Activated CD4-positive, alpha-beta memory T cell treated with anti-CD3 and anti-CD28 coated beads for 36 hours (primary cell): ENCODE measurements at places on chromosomes 1 and 21.

DNA sequence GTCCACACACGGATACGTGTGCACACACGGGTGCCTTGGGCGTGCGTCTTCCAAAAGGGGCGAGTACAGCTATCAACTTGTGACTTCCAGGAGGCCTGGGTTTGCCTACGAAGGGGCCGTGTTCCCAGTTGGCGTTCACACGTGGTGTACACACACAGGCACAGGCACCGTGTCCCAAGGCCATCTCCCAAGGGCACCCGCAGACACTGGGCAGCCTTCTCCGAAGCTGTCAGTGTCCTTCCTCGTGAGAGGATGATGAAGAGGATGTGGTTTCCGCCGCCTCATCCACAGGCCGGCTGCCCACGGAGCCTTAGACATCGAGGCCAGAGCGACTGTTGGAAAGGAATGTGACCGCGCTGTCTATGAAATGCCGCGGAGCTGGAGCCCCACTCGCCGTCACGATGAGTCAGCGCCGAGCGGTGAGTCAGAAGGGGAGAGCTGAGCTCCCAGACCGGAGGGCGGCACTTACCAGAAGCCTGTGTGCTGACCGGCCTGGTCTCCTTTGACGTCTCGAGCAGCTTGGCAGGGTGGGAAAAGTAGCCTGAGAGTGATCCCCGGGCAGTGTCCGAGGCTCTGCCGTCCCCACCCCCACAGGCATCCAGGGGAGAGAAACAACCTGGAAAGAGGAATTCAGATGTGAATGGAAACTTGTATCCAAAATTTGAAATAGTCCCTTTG, 141.4 kb upstream of the ARHGEF16 start:
- peak; percentile 84 for DNase-seq

GRCh38 chr1:234755449-234755863, 145.5 kb upstream of the IRF2BP2 start:
- DNase-seq: no peak

DNA sequence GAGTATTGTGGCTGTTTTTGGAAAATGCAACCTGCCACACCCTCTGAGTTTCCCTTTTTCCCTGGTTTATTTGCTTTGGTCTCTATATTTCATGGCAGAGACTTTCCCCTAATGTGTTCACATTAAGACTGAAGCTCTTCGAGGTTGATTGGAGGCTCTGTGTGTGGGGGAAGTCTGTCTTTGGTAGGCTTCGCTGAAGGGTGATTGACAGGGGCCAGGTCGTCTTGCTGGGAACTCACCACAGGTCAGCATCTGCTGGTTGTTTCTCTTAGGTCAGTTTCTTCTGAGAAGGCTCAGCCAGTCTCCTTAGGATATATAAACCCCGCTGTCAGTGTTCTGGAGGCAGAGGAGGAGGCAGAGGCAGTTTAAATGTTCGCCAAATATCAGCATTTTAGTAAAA, 249.4 kb downstream of the RPS6KC1 start:
- no peak for DNase-seq

DNA sequence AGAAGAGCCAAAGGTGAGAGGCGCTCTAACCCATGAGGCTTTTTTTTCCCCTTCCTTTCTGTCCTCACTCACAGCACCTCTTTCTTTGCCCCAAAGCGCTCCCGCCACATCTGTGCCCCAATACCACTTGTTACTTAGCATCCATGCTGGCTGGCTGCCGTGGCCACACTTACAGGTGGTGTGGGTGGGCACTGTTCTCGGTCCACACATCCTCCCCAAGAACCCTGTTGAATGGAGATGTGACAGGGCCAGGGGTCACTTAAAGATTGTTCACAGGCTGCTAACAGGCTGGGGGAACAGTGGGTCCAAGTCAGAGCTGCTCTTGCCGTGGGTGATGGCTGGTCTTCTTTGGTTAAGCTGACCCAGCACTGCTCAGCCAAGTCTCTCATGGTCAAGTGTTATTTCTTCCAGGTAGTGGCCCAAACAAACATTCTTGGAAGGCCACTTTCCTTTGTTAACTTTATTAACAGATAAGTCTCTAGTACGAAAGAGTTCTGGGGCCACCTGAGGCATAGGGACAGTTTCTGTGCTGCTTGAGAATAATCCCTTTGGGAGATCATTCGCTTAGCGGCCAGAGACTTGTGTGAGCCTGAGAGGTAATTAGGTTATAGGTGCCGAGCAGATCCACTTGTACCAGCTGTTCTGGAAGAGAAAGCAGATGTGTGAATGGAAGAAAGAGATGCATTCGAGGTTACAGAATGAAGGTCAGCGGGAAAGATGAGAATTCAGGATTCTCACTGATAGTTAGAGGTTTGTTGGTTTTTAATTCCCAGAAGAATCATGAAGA, 62.6 kb upstream of the IRF2BP2 start:
- no peak for DNase-seq

DNA sequence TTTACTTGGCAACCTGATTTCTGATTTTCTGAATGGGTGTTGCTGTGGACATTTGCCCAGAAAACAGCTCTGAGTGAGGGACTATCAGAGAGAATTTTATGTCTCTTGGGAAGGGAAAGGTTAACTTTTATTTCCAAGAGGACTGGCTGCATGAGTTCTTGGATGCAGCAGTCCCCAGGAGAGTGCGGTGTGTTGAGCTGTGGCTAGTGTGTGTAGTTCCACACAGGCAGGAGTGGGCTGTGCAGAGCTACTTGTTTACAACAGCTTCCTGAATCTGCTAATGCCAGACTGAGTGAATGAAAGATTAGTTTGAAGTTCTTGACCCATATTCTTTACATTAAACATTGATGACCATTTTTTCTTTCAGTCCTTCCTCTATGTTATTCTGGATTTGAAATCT, 41.0 kb upstream of the APOBEC4 start:
- DNase-seq: no peak

DNA sequence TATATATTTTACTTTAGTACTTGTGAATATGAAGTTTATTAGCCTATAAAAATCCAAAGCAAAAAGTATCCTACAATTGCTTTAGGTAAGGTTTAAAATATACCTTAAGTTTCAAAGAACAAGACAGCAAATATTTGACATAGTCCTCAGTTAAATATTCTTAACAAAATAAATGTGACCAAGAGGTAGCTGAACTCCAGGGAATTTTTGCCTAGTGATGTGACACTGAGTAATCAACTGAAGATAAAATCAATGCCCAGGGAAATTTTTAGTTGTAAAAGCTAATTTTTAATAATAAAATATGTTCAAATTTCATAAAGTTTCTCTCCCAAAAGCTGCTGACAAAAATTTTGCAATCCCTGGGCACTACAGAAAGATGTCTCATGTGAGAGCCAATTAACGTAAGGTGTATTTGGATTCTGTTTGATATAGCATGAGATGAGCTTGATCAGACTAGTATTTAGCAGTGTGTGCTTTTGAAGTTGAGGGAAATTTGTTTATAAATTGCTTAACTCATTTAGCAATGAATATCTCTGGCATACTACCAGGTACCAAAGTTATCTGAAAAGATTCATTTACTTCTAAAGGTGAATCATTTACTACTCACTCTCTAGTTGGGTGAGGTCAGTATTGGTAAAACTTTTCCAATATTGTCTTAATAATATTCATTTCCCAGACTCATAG, 80.2 kb upstream of the PALMD start:
- no peak for DNase-seq

- peak; percentile 70 for DNase-seq
These were observed 631 bp downstream of the LRIF1 start for GRCh38 chr1:110962892-110963690.

GRCh38 chr1:24363994-24364393, 44.8 kb downstream of the GRHL3 start:
- no peak for DNase-seq

DNA sequence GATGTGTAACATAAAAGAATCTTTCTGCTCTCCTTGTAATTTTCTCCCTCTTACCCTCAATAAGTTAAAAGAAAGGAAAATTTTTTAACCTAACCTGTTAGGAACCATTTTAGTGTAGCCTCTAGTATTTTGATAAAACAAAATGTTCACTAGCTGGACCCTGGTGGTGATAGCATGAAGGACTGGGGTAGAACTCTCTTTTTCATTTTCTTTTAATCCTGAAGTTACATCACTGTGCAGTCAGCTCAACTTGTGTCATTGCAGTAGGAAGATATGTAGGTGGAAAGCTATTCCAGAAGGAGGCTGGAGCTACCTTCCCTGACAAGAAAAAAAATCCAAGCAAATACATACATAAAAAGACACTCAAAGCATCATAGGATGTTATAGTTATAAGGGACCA, 39.3 kb downstream of the NFIA start:
- no peak for DNase-seq

- DNase-seq: no peak
These were observed 1.1 kb upstream of the PSMG1 start for GRCh38 chr21:39184050-39184980.

- DNase-seq: no peak
These were observed 22.2 kb upstream of the PRSS38 start for GRCh38 chr1:227793079-227793947.

- DNase-seq: peak; percentile 82
These were observed 16.2 kb upstream of the TTLL10 start for GRCh38 chr1:1157426-1157913.

GRCh38 chr1:70205434-70206118, at the start of gene LRRC40:
LRRC40 (minus strand) TSS chr1:70205579; CDS start chr1:70205540, 39 bp downstream.
- DNase-seq: peak; percentile 98

DNA sequence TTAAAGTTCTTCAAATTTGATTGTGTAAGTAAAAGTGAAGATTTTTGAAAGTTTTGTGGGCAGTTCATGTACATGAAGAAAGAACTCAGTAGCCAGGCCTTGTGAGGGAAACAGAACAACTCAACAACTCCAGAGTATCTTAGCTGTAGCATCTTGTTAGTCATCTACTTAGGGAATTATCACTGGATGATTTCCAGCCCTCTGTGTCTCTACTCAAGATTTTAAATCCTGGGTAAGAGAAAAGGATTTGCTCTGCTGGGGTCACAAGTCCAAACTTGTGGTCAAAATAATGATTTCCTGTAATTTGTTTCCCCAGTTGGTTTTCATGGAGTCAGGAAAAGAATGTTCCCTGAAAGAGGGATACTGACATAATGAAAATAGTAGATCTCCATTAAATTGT, 8.2 kb downstream of the OR10T2 start:
- no peak for DNase-seq

GRCh38 chr1:157110003-157110402, 10.4 kb upstream of the ETV3L start:
- DNase-seq: no peak

- no peak for DNase-seq
These were observed 5.7 kb upstream of the ADGRB2 start for GRCh38 chr1:31769720-31770390.

GRCh38 chr21:33229784-33230544, at the start of gene IFNAR2:
IFNAR2 (plus strand) TSS chr21:33229938; CDS start chr21:33241923, 11,985 bp downstream.
- DNase-seq: peak; percentile 84

DNA sequence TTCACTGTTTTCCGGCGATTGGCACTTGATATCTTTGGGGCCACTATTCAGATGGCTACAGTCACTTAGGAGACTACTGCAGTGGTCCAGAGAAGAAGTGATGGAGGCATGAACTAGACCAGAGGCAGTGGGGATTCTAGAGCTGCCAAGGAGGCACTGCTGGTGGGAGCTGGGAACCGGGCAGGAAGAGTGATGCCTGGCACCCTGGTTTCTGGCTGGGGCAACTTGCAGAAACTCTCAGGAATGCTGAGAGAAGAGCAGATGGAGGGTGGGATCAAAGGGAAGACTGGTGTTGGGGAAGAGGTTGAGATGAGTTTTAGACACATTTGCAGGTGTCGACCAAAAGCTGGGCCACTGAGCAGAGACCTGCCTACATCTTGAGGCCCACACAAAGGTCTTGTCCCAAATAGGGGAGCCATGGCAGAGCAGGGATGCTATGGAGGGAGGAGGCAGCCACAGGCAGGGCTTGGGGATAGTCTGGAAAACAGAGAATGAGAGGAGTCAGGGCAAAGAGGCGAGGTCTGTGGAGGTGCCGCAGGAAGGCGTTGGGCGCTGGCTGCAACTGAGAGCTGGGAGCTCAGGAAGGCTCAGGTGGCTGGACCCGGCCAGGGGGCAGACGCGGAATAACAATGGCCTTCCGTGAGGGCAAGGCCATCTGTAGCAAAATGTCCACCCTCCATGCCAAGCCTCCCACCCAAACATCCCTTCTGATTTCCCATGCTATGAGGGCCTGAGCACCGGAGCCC, 118.9 kb downstream of the TOMM20 start:
- no peak for DNase-seq

GRCh38 chr21:41758550-41758949, 8.3 kb downstream of the RIPK4 start:
- no peak for DNase-seq

DNA sequence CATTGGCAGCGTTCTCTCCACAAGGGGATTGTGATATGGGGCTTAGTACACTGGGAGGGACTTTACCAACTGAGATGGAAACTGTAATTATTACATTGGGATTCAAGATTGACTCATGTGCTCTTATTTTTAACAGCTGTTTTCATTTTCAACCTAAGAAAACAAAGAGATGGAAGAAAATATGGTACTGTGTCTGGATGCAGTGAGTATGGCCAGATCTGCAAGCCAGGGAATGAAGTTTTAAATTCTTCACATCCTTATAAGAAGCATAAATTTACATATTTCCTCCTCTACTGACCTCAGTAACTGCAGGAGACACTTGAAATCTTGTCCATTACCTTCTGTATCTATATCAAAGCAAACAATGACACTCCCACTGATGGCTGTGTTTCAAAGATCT, 81.5 kb upstream of the EDEM3 start:
- DNase-seq: no peak

- no peak for DNase-seq
These were observed 65.7 kb upstream of the NHLH2 start for GRCh38 chr1:115906627-115907026.
